ENCODE measurements at places on chromosomes 1 and 21.

GRCh38 chr1:112257043-112257835 is 138.8 kb upstream of the CTTNBP2NL start:
- no peak for DNase-seq

DNA sequence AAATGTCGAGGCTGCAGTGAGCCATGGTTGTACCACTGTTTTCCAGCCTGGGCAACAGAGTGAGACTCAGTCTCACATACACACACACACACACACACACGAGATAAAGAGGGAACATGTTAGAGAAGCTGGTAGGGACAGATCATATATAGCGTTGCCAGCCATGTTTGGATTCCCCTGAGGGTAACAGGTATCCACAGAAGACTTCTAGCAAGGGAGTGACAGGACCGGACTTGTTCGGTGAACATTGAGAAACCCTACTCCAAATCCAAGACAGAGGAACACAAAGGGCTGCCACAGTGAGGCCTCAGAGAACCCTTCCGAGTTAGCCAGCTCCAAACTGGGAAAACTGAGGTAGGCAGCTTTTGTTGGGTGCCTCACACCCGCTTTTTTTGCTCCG is 3.7 kb upstream of the SARS1 start:
- DNase-seq, result no peak

DNA sequence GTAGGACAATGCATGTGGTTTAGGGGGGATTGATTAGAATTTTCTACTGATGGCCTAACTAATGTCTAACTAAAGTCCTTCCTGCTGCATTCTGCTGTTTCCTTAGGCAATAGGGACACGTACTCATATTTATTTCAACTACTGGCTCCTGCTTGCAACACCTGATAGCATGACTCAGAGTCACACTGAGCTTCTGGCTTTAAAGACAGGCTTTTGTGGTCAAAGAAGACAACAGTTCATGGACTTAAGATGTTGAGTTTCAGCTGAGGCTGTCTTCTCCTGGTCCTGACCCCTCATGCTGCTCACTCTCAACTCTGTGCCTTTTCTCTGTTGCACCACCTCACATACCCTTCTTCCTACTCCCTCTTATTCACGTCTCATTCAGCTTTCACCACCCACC is 29.1 kb upstream of the TRABD2B start:
- DNase-seq, result no peak

- DNase-seq, result no peak
Measured at GRCh38 chr1:74824497-74825107, 91.7 kb downstream of the TYW3 start.
